ENCODE measurements at places on chromosomes 5 and 9.

DNA sequence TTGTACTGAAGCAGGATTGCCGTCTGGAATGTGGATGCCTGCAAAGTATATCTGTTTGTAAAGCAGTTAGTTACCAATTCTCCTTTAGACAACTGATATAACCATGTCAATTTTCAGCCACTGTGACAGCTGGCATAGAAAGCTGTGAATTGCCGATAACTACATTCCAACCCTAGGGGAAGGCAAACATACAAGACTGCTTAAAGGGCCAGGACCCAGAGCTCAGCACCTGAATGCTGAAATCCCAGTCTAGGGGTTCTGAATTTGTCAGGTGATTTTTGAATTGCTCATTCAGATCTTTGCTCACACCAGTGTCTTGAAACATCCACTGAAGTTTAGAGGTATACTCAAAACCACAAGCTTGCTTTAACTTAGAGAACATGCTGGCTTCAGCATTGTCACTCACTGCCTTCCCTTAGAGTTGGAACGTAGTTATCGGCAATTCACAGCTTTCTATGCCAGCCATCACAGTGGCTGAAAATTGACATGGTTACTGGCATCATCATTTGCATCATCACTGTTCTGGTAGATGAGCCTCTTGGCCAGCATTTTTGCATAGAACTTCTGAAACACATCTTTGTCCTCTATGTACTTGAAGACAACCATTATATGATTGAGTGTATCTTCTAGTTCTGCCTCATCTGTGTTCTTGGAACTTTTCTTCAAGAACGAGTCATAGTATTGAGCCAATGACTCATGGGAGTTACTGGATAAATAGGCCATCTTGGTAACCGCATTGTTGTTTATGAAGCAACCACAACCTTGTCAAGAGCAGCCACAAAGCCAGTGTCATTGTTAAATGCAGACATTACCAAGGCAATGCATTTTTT, 82.1 kb downstream of the CCDC192 start:
- no peak for DNase-seq

- DNase-seq, result no peak
Measured at GRCh38 chr5:158492136-158492535, 607.6 kb downstream of the EBF1 start.

GRCh38 chr5:54738118-54738972, 220.8 kb downstream of the SNX18 start:
- DNase-seq, result no peak

DNA sequence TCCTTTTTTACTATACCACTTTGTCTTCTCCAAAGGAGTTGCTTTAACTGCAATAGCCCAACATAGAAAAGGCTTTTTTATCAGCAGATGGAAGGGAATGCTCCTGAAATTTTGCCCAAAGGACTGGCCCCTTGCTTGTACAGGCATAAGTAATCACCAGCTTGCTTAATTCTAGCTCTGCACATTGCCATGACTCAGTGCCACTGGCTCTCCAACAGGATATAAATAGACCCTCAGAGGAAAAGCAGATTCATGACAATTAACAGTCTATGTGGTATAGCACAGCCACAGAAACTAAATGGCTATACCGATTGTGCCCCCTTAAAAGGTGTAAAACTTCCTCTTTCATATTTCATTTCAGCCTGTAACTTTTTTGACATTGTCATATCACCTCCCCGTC, 227.0 kb downstream of the ZNF608 start:
- no peak for DNase-seq

GRCh38 chr5:131466171-131466766, 168.8 kb downstream of the RAPGEF6 start:
- DNase-seq, result no peak

DNA sequence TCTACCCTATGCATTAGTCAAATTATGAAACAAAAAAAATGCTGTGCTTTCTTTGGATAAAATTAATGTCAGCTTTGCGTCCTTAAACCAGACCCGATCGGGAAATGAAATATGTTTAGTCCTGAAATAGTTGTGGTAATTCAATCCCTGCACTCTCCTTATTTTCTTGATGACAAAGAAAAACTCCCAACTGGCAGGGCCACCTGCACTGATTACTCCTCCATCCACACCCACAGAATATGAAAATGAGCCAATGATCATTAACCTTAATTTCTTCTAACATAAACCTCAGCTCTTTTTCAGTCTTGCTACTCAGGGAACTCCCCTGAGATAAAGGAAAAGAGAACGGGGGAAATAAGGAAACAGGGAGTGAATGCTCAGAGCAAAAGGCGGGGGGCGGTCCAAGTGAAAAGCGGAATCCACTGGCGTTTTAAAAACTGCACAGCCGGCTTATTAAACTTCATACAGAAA, 245.3 kb downstream of the BNC2 start:
- no peak for DNase-seq

DNA sequence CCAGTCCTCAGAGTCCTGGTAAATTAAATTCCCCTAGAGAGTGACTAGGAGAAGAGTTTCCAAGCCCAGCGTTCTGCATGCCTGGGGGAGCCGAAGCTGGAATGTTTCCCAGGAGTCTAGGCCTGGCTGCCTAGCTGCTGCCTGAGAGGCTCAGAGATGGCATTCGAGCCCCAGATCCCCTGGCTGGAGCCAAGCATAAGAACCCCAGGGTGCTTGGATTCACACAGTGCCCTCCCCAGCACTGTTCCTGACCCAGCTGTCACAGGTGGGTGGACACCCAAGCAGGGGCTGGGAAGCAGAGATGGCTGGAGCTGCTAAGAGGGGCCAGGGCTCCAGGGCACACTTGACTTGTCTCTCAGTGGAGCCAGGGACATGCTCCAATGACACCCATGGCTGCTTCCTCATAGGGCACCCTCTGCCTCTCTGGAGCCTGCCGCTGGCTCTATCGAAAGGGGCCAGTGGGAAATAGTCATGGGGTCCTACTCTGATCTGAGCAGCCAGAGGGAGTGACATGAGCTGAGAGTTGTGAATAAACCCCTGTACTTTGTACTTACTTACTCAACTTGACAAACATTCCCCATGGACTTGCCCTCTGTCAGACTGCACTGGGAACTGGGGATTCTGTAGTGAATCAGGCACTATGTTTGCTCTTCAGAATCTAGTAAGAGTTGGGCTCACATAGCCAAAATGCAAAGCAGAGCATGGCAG, 62.6 kb upstream of the XPA start:
- no peak for DNase-seq

Data from stimulated activated CD8-positive, alpha-beta memory T cell treated with anti-CD3 and anti-CD28 coated beads, Interleukin-4, amount 100 ng/mL, for 1 hour (primary cell).